AG08396 (cell line): ENCODE measurements at places on chromosomes 13 and 19.
A peak's percentile ranks its signal among the peaks of the same experiment; 100 is the strongest.

- DNase-seq, result peak; percentile 94
These were observed at the start of gene DAPK3 for GRCh38 chr19:3970808-3971598. Gene DAPK3, minus strand, starts transcription at chr19:3971099. Its CDS starts 1,364 bp downstream, at chr19:3969735.

DNA sequence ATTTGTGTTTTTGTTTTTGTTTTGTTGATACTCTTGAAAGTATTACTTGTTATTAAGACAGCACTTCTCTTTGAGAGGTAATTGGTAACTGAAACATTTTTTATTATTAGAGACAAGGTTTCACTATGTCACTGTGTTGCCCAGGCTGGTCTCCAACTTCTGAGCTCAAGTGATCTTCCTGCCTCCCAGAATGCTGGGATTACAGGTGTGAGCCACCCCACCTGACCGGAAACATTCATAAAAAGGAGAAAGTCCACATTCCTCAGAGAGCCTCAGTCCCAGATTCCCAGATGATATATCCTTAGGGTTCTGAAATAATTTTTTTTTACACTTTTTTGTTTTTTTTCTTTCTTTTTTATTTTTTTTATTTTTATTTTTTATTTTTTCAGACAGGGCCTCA lies 2.7 kb downstream of the CARM1 start:
- DNase-seq, result no peak

- no peak for DNase-seq
These were observed 242.1 kb downstream of the ENOX1 start for GRCh38 chr13:43544631-43545030.

- DNase-seq, result no peak
These were observed 18.5 kb upstream of the GPR18 start for GRCh38 chr13:99276706-99277105.

DNA sequence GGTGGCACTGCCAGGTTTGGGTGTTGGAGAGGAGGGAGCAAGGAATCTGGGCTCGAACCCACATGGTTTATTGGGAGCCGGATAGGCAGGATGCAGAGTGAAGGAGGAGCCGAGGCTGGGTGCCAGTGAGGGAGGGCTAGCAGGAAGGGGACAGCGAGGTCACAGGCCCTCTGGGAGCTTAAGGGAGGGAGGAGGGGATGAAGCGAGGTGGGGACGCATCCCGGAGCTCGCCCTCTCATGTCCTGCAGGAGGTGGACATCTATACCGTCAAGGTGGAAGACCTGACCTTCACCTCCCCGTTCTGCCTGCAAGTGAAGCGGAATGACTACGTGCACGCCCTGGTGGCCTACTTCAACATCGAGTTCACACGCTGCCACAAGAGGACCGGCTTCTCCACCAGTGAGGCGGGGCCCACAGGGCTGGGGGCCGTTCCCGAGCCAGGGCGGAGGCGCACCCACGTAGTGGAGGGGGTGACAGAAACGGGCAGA lies 3.5 kb upstream of the ADM5 start:
- DNase-seq, result no peak

DNA sequence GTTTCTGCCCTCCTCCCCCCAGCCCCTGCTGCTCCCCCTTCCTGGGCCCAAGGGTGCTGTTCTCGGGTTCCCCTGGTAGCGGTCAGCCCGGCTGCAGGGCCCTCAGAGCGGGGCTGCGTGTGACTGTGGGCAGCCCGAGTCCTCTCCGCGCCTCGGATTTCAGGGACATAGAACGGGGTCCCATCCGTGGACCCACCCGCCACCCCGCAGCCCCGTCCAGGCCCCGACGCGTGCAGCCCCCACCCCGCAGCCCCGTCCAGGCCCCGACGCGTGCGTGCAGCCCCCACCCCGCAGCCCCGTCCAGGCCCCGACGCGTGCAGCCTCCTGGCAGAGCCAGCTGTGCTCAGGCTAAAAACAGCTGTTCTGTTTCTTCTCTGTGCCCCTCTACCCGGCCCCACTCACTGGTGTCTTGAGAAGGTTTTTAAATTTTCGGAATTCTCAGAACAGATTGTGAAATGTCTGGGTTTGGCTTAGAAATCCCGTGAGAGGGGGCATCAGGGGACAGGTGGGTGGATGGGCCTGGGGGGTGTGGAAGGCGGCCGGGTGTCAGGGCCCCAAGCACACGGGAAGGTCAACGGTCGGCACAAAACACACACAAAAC lies 5.5 kb upstream of the PRTN3 start:
- no peak for DNase-seq

DNA sequence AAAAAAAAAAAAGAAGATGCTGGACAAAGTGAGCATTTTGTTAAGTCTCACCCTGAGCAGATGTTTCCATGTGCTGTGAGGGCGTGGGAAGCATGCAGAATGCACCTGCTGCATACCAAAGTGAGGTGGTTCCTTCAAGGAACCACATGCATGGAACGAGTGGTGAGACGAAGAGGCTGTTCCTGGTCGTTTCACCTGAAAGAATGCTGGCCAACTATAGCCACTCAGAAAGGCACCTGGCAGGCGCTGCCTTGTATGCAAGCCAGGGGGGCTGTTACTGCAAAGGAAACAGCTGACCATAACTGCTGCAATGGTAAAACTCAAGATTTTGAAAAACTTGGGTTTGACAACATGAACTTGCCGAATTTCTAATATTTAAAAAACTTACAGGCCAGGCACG lies 14.7 kb downstream of the MIER2 start:
- DNase-seq, result no peak

DNA sequence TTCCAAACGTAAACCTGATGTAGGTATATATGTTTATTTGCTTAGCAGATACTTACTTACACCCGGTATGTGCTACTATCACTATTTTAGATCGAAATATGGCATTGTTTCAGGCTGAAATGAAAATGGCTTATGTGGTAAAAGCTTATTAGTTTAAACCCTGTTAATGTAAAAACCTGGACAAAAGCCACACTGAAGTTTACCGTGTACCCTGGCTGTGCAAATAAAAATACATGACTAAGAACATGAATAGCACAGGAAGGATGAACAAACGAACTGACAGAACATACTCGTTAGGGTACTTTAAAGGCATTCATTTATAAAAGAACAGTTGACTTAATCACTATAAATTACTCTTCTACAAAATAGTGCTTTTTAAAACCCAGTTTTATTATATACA lies 6.6 kb downstream of the CLDN10 start:
- DNase-seq, result no peak

DNA sequence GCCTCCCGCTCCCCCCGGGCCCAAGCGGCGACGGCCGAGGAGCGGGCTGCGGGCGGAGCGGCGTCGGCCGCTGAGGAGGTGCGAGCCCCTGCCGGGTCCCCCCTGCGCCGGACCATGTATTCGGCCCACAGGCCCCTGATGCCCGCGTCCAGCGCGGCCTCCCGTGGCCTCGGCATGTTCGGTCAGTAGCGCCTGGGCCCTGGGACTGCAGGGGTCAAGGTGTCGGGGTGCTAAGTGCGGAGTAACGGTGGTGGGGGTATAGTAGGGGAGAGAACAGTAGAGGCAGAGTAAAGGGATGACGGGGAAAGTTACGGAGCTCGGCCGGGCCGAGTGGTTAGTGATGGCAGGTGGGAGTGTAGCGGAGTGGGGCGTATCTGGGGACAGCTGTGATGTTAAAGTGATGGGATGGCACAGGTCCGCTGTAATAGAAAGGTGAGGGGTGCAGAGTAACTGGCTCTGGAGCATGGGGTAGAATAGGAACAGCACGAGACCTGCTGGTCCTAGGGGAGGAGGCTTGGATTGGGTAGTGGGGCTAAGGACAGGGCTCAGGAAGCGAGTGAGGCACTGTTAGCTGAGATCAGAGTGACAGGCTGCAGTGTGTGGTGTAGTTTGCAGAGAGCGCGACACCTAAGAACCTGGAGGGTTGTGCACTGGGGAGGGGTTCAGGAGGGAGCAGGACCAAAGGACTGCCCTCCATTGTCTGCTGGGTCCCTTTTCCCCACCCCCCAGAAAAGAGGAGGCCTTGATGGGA lies 15.7 kb downstream of the CIC start:
- DNase-seq, result no peak

GRCh38 chr19:53878776-53879139 lies 3.2 kb upstream of the PRKCG start:
- no peak for DNase-seq
